A172 (cell line): ENCODE measurements at places on chromosomes 11 and 22.

DNA sequence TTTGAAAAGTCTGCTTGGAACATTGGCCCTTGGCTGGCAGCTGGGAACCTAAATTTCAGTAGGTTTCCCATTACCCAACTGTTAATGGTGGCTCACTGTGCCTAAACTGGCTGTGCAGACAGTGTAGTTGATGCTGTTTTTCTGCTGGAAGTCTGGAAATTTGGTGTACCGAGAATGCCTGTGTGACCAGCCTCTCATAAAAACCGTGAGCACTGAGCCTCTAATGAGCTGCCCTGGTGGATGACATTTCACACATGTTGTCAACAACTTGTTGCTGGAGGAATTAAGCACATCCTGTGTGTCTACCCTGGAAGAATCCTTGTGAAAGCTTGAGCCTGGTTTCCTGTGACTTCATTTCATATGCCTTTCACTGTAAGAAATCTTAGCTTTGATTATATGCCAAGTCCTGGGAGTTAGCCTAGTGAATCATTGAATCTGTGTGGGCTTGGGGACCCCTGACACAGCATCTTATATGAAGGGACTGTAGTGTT lies 131.1 kb downstream of the LDLRAD3 start:
- DNase-seq = peak; percentile 39

DNA sequence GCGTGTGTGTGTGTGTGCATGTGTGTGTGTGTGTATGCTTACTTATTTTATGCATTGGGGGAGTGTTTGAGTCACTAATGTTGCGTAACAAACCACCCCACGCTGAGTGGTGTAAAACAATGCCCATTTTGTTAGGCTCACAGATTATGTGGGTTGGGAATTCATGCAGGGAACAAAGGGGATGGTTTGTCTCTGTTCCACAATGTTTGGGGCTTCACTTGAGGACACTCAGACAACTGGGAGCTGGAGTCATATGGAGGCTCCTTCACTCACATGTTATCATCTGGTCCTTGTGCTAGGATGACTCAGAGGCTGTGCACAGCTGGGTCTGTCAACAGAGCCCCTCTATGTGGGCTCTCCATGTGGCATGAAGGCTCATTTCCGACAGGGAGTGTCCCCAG lies 51.3 kb upstream of the LARGE1 start:
- no peak for DNase-seq

- DNase-seq = no peak
Observed at GRCh38 chr11:21069909-21070308, 400.5 kb downstream of the NELL1 start.

GRCh38 chr11:57323855-57324153 lies 948 bp downstream of the TNKS1BP1 start:
- DNase-seq = no peak

DNA sequence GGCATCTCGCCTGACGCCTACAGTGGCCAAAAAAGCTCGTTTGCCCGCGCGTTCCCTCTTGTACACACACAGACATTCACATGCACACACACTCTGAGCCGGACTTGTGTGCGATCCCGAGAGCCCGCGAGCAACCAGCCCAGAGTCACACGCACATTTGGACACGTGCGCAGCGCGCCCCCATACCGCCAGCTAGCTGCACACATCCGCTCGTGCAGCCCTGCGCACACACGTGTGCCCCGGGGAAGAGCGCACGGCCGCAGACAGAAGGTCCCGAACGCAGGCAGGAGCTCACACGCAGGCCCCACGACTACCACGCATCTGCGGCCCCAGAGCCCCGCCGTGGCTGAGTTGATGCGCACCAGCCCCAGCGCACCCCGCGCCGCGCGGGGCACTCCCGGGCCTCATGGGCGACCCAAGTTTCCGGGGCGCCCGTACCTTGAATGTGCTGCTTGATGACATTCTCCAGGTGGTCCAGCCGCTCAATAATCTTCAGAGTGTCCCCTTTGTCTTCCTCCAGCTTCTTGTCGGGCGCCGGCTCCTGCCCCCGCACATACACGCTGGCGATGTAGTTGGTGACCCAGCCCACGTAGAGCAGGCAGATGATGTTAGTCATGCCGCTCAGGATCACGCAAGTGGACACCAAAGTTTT lies 758 bp downstream of the GALNT18 start:
- DNase-seq = no peak

- no peak for DNase-seq
Observed at GRCh38 chr22:43571181-43571580, 159.4 kb downstream of the MPPED1 start.

GRCh38 chr11:31114442-31114841 lies 255.1 kb downstream of the DCDC1 start:
- no peak for DNase-seq

- no peak for DNase-seq
Observed at GRCh38 chr22:25645964-25646363, 81.5 kb downstream of the GRK3 start.

GRCh38 chr11:62433904-62434276 lies 15.1 kb downstream of the SCGB1A1 start:
- DNase-seq = no peak
